Esophagus muscularis mucosa (tissue), 4 donors: ENCODE measurements at places on chromosomes 7 and 10.

DNA sequence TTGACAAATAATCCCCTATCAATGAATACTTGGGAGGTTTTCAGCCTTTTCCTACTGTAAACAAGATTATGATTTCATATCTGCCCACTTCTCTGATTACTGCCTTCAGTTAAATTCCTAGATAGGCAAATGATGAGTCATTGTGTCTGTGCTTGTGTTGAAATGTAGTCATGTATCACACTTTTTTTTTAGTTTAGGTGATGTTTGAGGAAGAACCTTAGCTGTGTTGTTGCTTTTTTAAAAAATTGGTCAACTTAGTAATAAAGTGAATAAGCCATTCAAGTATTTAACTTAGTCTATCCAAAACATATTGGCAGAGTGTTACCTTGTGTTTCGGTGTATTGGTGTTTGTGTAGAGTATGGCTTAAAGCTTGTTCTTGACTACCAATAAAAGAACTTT lies 60.0 kb downstream of the WAC start:
- H3K36me3 ChIP-seq: peaks cover 46% of the 10 kb centered on the region
- DNase-seq: no peak
- H3K27me3 ChIP-seq: no peaks in the 10 kb centered on the region
- H3K27ac ChIP-seq: no peak overlapping the region

DNA sequence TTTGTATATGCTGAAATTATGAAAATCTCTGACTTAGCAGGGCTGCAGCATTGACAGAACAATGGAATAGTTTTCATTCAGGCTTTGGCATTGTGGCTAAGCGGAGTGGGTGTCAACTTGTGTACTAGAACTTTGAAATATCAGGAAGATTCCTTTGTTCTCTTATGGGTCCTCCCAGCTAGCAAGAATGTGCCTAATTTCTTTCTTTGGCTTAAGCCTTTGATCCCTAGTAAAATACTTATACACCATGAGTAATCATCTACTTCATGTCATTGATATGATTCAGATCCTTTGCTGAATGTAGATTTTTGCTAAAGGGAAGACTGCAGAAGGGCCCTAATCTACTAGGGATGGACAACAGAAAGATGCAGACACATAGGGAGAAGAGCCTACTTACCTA lies 6.2 kb downstream of the AVL9 start:
- H3K4me3 ChIP-seq: no peak overlapping the region
- no peaks in the 10 kb centered on the region for H3K27me3 ChIP-seq
- no peaks in the 10 kb centered on the region for H3K36me3 ChIP-seq

- no peaks in the 10 kb centered on the region for H3K27me3 ChIP-seq
- peaks cover 7% of the 10 kb centered on the region for H3K36me3 ChIP-seq
- DNase-seq: no peak
- peaks cover 53% of the 10 kb centered on the region for H3K4me1 ChIP-seq
- H3K27ac ChIP-seq: peak overlapping the region; percentile 79
Observed at GRCh38 chr7:128456255-128456725, 612 bp downstream of the HILPDA start.

DNA sequence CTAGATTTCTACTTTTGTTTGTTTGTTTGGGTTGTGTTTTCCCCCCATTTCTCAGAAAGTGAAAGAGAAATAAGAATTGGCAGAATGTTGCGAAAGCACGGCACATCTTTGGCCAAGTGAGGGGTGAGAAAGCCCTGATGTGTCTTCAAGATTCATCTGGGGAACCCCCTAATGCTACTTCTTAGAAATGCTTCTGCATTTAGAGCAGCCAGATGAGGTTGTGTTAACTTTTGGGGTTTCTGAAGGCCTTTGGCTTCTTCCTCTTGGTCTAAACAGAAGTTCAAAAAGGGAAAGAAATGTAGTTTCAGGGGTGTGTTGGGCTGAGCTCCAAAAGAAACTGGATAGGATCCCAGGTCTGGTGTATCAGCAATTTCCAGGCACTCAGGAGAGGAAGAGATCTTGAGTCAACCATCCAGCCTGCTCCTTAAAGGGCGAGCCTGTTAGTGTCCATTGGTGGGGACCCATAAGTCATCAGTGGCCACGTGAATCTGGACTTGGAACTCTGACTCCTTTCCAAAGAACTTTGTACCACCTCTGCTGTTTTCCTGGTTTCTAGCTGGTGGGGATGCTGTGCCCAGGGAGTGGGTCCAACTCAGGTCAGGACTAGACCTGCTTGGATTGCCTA lies 6.5 kb downstream of the DUSP5 start:
- H3K27ac ChIP-seq: peak overlapping the region; percentile 60
- H3K4me3 ChIP-seq: peak overlapping the region; percentile 2
- H3K36me3 ChIP-seq: peaks cover 15% of the 10 kb centered on the region
- peaks cover 66% of the 10 kb centered on the region for H3K4me1 ChIP-seq

- H3K4me3 ChIP-seq: no peak overlapping the region
- no peaks in the 10 kb centered on the region for H3K27me3 ChIP-seq
- no peaks in the 10 kb centered on the region for H3K36me3 ChIP-seq
- no peak overlapping the region for H3K27ac ChIP-seq
- H3K4me1 ChIP-seq: no peaks in the 10 kb centered on the region
- DNase-seq: peak; percentile 12
Observed at GRCh38 chr7:68401313-68401712, 1197.0 kb upstream of the AUTS2 start.

DNA sequence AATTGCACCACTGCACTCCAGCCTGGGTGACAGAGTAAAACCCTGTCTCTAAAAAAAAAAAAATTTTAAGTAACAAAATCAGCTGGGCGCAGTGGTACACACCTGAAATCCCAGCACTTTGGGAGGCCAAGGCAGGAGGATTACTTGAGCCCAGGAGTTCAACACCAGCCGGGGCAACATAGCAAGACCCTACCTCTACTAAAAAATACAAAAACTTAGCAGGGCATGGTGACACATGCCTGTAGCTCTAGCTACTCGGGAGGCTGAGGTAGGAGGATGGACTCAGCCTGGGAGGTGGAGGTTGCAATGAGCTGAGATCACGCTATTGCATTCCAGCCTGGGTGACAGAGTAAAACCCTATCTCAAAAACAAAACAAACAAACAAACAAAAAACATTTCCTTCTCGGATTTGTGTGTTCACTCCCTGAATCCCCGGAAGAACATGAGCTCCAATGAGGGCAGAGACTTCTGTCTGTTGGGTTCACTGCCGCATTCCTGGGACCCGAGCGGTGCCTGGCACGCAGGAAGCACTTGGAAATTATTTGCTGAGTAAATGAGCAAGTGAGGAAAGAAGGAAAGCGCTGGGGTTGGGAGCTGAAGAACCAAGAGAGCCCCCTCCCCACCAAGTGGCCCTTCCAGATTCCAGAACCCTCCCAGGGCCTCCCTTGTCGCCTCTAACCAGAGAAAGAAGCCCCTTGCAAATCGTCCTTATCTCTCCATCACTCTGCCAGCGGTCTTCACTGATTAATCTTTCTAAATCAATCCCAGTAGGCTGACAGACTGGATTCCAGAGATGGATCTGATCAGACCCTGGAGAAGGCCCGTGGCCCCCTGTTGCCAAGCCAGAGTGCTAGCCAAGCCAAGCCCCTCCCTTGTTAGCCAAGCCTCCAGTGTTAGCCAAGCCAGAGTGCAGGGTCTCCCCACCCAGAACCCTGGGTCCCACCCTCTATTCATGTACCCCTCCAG lies 6.2 kb downstream of the TNRC18 start:
- peak overlapping the region; percentile 100 for H3K27ac ChIP-seq
- peak overlapping the region; percentile 84 for H3K4me3 ChIP-seq
- DNase-seq: no peak
- H3K36me3 ChIP-seq: peaks cover 8% of the 10 kb centered on the region
- no peaks in the 10 kb centered on the region for H3K27me3 ChIP-seq

GRCh38 chr7:127847641-127848040 lies 183.6 kb downstream of the LRRC4 start:
- no peak overlapping the region for H3K4me3 ChIP-seq
- H3K27me3 ChIP-seq: no peaks in the 10 kb centered on the region
- no peak for DNase-seq
- H3K27ac ChIP-seq: no peak overlapping the region
- peaks cover 25% of the 10 kb centered on the region for H3K4me1 ChIP-seq

- no peaks in the 10 kb centered on the region for H3K27me3 ChIP-seq
- no peak overlapping the region for H3K27ac ChIP-seq
- no peak overlapping the region for H3K4me3 ChIP-seq
- peaks cover 75% of the 10 kb centered on the region for H3K36me3 ChIP-seq
Observed at GRCh38 chr10:99742254-99742653, 10.2 kb downstream of the CUTC start.

GRCh38 chr7:116258734-116259133 lies 48.4 kb downstream of the TES start:
- peak overlapping the region; percentile 56 for H3K27ac ChIP-seq
- DNase-seq: no peak
- no peak overlapping the region for H3K4me3 ChIP-seq
- peaks cover 12% of the 10 kb centered on the region for H3K4me1 ChIP-seq
- H3K36me3 ChIP-seq: peaks cover 28% of the 10 kb centered on the region

DNA sequence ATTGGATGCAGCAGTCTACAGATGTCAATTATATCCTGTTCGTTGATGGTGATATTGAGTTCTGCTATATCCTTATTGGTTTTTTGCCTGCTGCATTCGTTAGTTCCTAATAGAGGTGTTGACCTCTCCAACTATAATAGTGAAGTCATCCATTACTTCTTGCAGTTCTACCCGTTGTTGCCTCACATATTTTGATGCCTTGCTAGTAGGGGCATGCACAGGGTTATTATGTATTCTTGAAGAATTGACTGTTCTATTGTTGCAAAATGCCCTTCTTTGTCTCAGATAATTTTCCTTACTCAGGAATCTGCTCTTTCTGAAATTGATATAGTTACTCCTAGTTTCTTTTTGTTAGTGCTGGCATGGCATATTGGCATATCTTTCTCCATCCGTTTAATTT lies 140.1 kb upstream of the INHBA start:
- no peak overlapping the region for H3K4me3 ChIP-seq
- H3K27ac ChIP-seq: no peak overlapping the region
- H3K27me3 ChIP-seq: no peaks in the 10 kb centered on the region
- H3K36me3 ChIP-seq: no peaks in the 10 kb centered on the region

DNA sequence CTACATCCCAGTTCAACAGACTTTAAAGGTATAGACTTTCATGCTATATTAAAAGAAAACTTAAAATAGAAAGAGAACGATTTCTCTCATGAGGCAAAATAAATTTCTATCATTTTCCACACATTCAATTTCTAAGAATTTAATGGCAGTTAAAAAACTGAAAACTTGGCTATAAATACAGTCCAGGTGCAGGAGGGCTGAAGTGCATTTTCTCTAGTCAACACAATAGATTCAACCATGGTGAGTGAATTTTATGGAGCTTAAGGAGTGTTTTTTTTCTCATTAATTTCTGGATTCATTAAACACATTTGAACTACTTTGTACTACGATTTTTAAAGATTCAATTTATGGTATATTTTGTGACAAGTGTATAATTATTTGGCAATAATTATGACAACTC lies 240.8 kb upstream of the SLC26A5 start:
- H3K36me3 ChIP-seq: no peaks in the 10 kb centered on the region
- DNase-seq: no peak
- H3K27me3 ChIP-seq: no peaks in the 10 kb centered on the region
- no peaks in the 10 kb centered on the region for H3K4me1 ChIP-seq
- H3K4me3 ChIP-seq: no peak overlapping the region

GRCh38 chr7:118080947-118081346 lies 103.0 kb upstream of the LSM8 start:
- H3K4me1 ChIP-seq: no peaks in the 10 kb centered on the region
- no peak for DNase-seq
- no peak overlapping the region for H3K27ac ChIP-seq
- H3K36me3 ChIP-seq: no peaks in the 10 kb centered on the region
- H3K4me3 ChIP-seq: no peak overlapping the region
- no peaks in the 10 kb centered on the region for H3K27me3 ChIP-seq

- no peak overlapping the region for H3K4me3 ChIP-seq
- H3K27me3 ChIP-seq: no peaks in the 10 kb centered on the region
- peaks cover 7% of the 10 kb centered on the region for H3K4me1 ChIP-seq
- peak; percentile 17 for DNase-seq
Observed at GRCh38 chr10:125521721-125522680, 161.0 kb downstream of the TEX36 start.

- DNase-seq: no peak
- no peak overlapping the region for H3K4me3 ChIP-seq
- H3K4me1 ChIP-seq: peaks cover 21% of the 10 kb centered on the region
- no peaks in the 10 kb centered on the region for H3K36me3 ChIP-seq
- no peak overlapping the region for H3K27ac ChIP-seq
- H3K27me3 ChIP-seq: no peaks in the 10 kb centered on the region
Observed at GRCh38 chr10:21995557-21995956, 8.0 kb downstream of the DNAJC1 start.

- no peaks in the 10 kb centered on the region for H3K36me3 ChIP-seq
- H3K4me3 ChIP-seq: no peak overlapping the region
- no peaks in the 10 kb centered on the region for H3K4me1 ChIP-seq
- no peak overlapping the region for H3K27ac ChIP-seq
- no peak for DNase-seq
- no peaks in the 10 kb centered on the region for H3K27me3 ChIP-seq
Observed at GRCh38 chr7:12154119-12154518, 57.0 kb upstream of the TMEM106B start.

- H3K27me3 ChIP-seq: no peaks in the 10 kb centered on the region
- DNase-seq: no peak
- H3K27ac ChIP-seq: peak overlapping the region; percentile 52
- H3K36me3 ChIP-seq: peaks cover 85% of the 10 kb centered on the region
- peaks cover 57% of the 10 kb centered on the region for H3K4me1 ChIP-seq
- H3K4me3 ChIP-seq: no peak overlapping the region
Observed at GRCh38 chr7:5388905-5389433, 34.7 kb downstream of the TNRC18 start.

DNA sequence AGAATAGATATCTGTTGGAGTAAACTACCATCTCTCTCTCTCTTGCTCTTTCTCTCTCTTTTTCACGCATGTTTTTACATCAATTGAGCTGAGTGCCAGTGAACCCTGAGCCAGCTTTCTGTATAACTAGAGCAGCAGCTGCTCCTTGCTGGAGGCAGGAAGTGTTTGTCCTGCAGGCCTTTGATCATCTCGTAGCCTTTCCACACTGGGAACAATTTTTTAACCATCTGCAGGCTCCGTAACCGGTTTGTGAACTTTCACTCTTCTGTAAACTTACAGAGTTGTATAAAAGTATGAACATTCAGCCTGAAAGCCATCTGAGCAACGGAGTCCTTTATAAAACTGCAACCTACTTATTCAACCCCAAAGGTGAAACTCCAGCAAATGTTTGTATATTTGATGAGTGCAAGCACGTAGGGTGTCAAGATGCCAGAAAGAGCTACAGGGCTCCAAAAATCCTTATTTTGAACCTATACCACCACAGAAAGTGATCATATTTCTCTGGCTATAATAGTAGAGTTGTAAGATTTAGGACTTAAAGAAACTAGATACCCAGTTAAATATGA lies 162.8 kb upstream of the NFE2L3 start:
- DNase-seq: no peak
- no peaks in the 10 kb centered on the region for H3K4me1 ChIP-seq
- no peak overlapping the region for H3K27ac ChIP-seq
- no peaks in the 10 kb centered on the region for H3K27me3 ChIP-seq
- no peaks in the 10 kb centered on the region for H3K36me3 ChIP-seq

GRCh38 chr7:55592492-55592891 lies 20.2 kb upstream of the VOPP1 start:
- no peak overlapping the region for H3K4me3 ChIP-seq
- H3K27ac ChIP-seq: no peak overlapping the region
- H3K27me3 ChIP-seq: peaks cover 8% of the 10 kb centered on the region
- peak; percentile 68 for DNase-seq
- peaks cover 10% of the 10 kb centered on the region for H3K4me1 ChIP-seq
- H3K36me3 ChIP-seq: no peaks in the 10 kb centered on the region
